ENCODE measurements at places on chromosomes 2 and 18.
A peak's percentile ranks its signal among the peaks of the same experiment; 100 is the strongest.

- peak overlapping the region; percentile 72 for H3K27ac ChIP-seq
- H3K27me3 ChIP-seq: no peaks in the 10 kb centered on the region
- no peak for DNase-seq
- H3K4me1 ChIP-seq: no peaks in the 10 kb centered on the region
Measured at GRCh38 chr2:239762106-239762505, 263.0 kb downstream of the NDUFA10 start.

DNA sequence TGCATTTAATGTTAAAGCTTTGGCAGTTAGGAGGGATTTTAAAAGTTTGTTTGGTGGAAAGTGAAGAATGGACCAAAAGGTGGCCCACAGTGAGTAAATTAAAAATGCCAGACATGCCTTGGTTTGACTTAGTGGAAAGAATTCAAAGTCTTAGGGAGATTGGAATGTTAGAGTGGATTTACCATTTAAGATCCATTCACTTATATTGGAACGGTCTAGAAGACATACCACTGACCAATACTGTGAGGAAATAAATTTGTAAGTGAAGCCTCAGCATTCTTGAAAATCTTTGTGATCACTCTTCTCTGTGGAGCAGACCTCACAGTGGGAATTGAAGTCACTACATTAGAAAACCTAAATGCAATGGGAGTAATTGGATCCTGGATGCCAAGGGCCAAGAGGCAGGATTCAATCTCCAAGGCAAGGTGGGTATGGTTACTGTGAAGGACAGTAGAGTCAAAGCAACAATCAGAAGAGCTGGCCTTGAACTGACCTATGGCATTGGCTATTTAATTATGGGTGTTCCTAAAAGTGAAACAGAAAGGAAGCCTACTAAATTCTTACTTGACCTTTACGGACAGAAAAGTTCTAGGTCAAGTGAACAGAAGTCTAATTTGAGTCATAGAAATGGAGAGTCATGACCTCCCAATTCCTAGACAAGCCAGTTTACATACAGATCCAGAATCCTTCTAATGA lies 40.2 kb upstream of the VRK2 start:
- no peak overlapping the region for H3K4me3 ChIP-seq
- H3K4me1 ChIP-seq: peaks cover 10% of the 10 kb centered on the region
- H3K27me3 ChIP-seq: no peaks in the 10 kb centered on the region
- H3K36me3 ChIP-seq: no peaks in the 10 kb centered on the region
- DNase-seq: no peak

- H3K4me3 ChIP-seq: no peak overlapping the region
- DNase-seq: no peak
- H3K36me3 ChIP-seq: no peaks in the 10 kb centered on the region
- H3K27ac ChIP-seq: peak overlapping the region; percentile 87
- no peaks in the 10 kb centered on the region for H3K4me1 ChIP-seq
- no peaks in the 10 kb centered on the region for H3K27me3 ChIP-seq
Measured at GRCh38 chr18:9665314-9665713, 42.8 kb upstream of the RAB31 start.

- no peaks in the 10 kb centered on the region for H3K27me3 ChIP-seq
- H3K36me3 ChIP-seq: no peaks in the 10 kb centered on the region
- no peak overlapping the region for H3K27ac ChIP-seq
- H3K4me1 ChIP-seq: no peaks in the 10 kb centered on the region
Measured at GRCh38 chr18:40124107-40124506, 1830.9 kb upstream of the PIK3C3 start.
